Activated CD4-positive, alpha-beta T cell treated with anti-CD3 and anti-CD28 coated beads, Interleukin-2, amount 10 ng/mL, durations not matched to agents 7 days and 5 days (primary cell): ENCODE measurements at places on chromosomes 4 and X.
A peak's percentile ranks its signal among the peaks of the same experiment; 100 is the strongest.

DNA sequence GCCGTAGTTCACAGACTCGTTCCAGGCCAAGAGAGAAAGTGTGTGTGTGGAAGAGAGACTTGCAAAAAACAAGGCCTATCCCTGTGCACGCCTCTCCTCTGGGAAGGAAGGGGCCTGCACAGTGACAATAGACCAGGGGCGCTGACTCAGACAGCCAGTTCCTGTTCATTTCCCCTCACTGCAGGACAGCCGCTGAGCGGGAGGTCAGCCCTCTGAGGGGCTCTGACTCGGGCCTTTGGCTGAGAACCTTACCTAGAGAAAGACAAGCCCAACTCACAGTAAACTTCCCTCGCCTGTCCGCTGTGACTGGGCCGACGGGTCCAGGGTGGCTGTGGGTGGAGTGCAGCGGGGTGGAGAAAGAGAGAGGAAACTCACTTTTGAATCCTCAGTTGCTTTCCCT is 52.1 kb downstream of the RTL5 start:
- no peak for DNase-seq

- no peak for DNase-seq
Measured at GRCh38 chr4:86999136-86999643, 64.4 kb downstream of the AFF1 start.

- DNase-seq: no peak
Measured at GRCh38 chrX:109643687-109644086, 18.7 kb upstream of the KCNE5 start.

DNA sequence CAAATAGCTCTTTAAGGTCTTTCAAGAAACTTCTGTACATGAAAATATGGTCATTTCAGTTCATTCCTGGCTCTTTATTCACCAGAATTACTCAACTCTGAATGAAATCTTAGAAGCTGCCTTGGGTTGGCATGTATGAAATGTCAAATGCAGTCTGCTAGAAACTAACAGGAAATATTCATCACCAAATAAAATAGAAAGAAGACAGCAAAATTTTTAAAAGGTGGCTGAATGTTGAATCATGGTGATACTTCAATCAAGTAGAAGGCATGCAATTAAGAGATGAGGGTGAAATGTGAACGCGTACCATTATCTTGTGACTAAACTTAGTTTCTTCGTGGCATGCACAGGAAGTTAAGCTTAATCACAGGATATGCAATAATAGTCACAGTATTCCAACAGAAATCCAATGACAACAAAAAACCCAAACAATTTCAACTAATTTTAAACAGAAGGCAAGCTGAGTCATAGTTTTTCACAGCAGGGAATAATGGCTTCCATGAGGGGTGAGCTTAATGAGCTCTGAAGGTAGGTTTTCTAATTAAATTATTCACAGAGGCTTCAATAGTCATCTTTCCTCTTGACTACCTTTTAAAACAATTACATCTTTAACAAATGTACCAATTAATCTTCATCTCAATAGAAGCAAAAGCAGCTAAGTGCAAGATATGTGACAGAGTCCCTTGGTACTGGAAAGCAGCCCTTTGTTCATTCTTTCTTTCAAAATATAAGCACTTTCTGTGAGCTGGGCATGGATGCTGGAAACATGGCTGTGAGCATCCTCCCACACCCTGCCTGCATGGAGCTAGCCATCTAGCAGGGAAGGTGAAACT is 44.5 kb downstream of the SCFD2 start:
- no peak for DNase-seq

DNA sequence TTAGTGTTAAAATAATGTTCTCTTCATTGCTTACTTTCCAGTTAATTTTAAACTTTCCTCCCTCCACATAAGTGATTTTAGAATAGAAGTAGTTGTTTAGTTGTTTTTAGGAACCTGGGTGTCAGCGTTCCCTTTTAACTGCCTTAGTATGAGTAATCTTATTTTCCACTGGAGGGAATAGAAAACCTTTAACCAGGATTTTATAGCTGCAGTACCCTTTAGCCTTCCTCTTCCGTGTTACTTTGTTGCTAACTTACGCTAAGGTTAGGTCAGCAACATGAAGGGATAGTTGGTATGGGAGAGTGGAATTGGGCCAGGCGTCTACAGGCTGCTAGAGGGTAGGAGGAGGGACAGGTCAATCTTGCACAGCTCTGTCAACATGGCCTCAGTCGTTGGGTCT is 31.5 kb downstream of the SMS start:
- DNase-seq: no peak

GRCh38 chr4:114108869-114109268 is 129.4 kb upstream of the ARSJ start:
- no peak for DNase-seq

DNA sequence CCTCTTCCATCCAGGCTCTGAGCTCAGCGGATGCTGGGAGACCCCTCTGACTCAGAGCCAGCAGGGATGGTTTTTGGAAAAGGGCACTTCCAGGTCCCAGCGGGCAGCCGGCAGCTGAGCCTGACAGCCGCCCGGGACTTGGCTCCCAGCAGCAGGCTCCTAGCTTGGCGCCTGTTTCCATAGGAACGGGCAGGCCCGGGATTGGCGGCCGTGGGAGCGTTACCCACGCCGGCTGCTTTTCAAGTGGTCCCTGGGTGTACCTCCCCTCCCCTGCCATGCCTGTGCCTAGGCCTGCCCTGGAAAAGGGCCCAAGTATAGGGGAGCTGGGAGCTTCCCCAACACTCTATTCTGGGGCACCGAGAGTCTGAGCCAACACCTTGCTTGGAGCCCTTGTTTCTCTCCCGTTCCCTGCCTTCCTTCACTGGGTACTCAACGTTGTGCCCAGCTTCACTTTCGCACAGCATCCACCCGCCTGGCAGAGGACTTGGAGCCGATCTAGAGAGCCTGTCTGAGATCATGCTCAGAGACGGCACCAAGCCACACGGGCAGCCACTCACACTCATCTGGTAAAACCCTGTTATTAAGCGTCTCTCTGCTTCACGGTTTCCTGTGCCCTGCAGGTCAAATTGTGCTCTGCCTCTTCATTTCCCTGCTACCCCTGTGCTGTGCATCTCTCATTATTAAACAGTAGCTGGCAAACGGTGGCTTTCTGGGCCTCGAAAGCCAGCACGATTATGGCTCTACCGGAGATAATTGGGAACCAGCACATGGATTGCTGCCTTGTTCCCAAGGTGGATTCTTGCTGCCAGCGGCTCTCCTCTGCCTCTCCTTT is 521.5 kb downstream of the BCOR start:
- no peak for DNase-seq

DNA sequence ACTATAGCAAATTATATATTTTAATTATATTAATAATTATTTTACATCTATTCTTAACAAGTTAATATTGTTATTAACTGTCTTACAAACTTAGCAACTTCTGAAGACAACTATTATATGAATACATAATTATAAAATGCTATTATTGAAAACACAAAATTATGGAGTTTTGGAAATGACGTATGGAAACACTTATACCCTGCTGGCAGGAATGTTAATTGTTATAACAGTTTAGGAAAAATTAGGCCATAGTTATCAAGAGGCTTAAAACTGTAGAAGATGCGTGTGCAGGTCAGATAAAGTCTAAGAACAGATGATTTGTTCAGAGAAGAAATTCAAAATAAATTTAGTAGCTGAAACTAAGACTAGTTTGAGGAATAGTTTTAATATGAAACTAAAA is 211.7 kb downstream of the FAT4 start:
- no peak for DNase-seq

GRCh38 chr4:13548984-13549546 is 4.8 kb upstream of the NKX3-2 start:
- DNase-seq: peak; percentile 84

DNA sequence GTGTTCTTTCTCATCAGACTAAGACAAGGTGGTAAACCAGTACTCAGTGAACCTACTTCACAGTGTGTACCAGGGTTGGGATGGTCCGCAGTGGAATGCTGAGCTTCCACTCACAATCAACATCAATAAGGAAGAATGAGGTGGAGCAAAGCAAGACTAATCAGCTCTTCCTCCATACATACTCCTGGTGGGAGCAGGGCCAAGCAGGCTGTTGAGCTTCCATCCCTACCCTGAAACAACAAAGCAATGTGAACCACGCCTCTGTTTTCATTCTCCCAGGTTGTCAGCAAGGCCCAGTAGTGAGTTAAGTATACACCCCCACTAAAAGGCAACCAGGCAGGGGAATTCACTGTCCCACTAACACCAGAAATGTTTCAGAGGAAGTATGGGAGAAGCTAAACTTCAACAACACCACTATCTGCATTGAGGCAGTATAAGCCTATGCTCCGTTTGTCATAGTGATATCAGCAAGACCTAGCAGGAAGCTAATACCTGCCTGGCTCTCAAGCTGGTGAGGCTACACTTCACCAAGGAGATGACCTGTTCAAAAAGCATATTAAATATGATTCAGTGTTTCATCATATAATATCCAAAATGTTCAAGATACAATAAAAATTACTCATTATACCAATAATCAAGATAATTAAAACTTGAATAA is 109.5 kb downstream of the DDX60 start:
- DNase-seq: no peak

- DNase-seq: no peak
Measured at GRCh38 chr4:22573198-22573597, 57.3 kb upstream of the ADGRA3 start.

DNA sequence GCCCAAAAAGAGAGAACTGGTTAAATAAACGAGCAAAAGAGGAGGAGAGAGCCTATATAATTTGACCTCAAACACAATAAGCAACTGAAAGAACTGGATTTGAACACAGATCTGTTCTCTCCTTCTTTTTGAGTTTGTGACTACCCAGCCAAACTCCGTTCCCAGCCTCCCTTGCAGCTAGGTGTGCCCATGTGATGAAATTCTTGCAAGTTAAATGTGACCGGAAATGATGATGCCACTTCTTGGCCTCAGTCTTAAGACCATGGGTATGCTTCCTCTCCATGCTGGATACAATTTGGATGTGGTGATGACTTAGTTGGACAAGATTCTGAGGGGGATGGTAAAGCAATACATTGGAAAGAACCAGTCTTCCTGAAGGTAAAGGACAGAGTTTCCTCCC is 204.1 kb downstream of the PTTG2 start:
- DNase-seq: no peak

DNA sequence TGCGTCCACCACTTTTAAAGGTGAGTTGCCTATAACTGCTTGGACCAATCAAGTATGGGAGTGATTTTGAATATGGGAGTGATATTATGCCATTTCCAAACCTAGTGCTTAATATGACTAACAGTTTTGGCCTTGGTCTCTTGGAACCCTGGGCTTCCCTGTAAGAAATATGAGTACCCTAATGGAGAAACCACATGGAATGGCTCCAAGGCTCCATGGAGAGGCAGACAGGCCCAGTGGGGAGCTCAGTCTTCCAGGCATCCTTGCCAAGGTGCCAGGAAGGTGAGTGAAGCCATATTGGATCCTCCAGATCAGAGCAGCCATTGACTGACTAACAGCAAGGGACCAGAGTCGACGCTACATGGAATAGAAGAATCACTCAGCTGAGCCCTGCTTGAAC is 53.2 kb downstream of the MAML3 start:
- no peak for DNase-seq

DNA sequence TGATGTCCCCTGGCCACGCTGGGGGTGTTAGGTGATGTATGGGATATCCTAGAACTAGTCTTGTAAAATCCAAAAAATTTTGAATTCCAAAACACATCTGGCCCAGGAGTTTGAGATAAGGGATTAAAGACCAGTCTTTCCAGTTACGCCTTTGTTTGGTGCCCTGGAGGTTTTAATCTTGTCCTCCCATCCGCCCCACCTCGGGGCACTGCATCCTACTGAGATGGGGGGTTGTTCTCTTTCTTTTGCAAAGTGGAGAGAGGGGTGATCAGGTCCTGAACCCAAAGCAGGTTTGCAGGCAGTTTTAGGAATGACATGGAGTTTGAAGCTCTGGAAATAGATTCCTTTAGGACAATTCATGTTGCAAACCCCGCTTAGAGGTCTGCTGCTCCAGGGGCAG is 1.8 kb downstream of the SUV39H1 start:
- DNase-seq: no peak

DNA sequence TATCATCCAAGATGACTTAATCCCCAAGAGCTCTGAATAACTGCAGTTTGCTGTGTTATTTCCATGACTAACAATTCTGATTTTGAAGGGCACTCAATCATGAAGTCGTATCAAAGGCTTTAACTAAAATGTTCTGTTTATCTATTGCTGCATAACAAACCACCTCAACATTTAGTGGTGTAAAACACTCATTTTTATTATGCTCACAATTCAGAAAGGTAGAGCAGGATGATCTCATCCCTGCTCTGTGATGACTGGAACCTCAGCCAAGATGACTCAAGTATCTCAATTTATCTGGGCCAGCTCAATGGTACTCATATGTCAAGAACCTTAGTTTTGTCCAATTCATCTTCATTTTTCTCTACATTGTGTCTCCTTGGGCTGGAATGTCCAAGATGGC is 451.1 kb downstream of the PPARGC1A start:
- no peak for DNase-seq

DNA sequence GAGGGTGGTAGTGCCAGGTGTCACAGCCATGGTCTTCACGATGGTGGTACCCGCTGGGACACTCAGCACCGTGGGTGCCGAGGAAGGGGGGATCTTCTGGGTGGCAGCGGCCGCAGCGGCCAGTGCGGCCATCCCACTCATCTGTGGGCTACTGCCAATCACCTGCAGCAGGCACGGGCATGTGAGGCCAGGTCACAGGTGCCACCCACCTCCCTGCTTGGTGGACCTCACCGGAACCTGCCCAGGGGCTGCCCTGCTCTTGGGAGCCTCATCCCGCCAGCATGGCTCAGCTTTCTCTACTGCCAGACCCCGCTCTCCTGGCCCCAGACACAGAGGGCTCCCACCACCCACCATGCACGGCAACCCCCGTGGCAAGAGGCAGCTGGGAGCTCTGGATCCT is 13.0 kb downstream of the HCFC1 start:
- no peak for DNase-seq

- no peak for DNase-seq
Measured at GRCh38 chrX:10847333-10847732, 226.9 kb upstream of the MID1 start.

DNA sequence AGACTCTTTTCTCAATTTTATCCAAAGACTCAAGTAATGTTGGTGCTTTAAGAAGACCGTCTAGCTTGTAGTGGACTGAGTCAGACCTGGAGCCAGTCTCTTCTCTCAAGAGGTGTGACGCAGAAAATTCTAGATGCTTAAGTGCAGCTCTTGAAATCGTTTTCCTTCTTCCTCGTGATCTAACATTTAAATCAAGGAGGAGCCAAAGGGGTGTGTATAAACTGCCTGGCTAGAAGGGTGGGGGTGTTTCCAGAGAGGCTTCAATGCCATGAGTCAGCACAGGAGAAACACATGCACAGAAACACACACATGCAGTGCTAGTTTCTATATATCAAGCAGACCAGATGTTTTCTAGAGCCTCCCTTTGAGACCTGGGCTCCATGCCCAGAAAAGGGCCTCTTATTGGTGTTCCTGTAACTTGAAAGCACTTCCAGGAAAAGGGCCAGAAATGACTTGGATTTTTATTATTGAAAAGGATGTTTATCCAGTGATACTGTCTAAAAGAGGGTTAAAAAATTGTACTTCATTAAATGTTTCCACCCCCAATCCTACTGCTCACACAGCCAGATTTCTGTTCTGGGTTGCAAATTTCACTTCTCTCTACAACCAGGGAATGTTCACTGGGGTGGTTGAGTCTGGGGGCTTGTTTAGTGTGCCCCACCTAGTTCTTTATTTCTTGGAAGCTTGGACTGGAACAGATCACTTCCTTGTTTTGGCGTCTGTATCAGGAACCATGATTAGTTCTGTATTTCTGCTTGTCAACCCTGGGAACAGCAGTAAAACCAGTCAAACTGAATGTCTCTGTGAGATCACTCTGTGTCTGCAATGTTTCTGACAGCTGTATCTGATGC is at the start of gene CLIC2:
Gene CLIC2, minus strand, starts transcription at position 129 of the 851 bp plus-strand sequence. CDS start 187 bp downstream, outside the sequence.
- DNase-seq: no peak

GRCh38 chrX:113297437-113297836 is 456.8 kb upstream of the AMOT start:
- no peak for DNase-seq

GRCh38 chr4:20532871-20533870 is 167.1 kb upstream of the PACRGL start:
- no peak for DNase-seq
